ENCODE measurements at places on chromosomes 7 and 10.

GRCh38 chr10:59900048-59900727 lies 6.2 kb downstream of the CCDC6 start:
- no peak for DNase-seq

GRCh38 chr7:2843191-2843685 lies 870 bp downstream of the GNA12 start:
- no peak for DNase-seq

GRCh38 chr7:67251986-67252558 lies 255.4 kb downstream of the TYW1 start:
- no peak for DNase-seq

DNA sequence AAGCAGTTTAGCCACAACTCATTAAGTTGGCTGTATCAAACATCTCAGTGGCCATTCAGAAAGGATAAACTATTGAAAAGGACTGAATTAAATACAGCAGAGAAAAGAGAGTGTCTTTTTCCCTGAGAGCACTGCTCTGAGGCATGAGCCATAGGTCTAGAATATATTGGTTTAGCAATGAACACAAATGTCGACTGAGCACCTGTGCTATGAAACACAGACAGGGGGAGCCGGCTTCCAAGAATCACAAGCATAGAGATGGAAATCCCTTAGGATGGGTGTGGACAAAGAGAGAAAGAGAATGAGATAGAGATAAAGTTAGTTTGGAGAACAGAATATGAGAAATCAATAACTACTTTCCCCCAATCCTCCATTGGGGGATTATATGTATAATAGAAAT lies 54.8 kb downstream of the DGKI start:
- DNase-seq, result no peak
